ENCODE measurements at places on chromosomes 7 and 10.

DNA sequence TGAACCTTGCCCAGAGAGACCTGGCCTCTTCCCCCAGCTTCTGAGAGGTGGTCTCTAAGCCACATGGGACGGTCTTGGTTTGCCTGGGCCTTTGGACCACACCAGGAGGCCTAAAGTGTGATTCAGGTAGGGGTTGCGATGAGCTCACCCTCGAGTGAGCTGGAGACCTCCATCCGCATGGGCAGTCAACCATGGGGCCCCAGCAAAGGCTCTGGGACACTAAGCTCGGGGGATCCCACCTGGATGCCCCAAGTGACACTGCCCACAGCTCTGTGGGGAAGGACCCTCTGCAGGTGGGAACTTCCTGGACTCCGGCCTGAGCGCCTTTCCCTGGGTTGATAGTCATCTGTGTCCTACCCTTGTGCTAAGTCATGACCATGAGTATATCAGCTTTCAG lies 57.1 kb upstream of the FAM20C start:
- no peak for DNase-seq

DNA sequence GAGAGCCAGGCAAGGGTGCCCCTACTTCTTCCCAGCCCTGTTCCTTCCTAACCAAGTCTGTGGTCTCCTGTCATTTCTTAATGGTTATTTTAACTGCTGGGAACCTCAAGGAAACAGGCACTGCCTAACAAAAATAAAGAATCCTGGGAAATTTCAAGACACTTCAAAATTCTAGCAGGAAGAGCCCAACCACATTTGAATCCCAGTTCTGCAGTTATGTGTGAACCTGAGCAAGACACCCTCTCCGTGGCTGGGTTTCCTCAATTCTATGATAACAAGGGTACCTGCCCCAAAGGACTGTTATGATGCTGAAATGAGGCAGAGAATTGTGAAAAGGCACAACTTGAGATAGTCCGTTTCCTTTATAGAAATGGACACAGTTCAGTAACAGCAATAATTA lies 36.2 kb upstream of the DUSP5 start:
- DNase-seq = no peak

DNA sequence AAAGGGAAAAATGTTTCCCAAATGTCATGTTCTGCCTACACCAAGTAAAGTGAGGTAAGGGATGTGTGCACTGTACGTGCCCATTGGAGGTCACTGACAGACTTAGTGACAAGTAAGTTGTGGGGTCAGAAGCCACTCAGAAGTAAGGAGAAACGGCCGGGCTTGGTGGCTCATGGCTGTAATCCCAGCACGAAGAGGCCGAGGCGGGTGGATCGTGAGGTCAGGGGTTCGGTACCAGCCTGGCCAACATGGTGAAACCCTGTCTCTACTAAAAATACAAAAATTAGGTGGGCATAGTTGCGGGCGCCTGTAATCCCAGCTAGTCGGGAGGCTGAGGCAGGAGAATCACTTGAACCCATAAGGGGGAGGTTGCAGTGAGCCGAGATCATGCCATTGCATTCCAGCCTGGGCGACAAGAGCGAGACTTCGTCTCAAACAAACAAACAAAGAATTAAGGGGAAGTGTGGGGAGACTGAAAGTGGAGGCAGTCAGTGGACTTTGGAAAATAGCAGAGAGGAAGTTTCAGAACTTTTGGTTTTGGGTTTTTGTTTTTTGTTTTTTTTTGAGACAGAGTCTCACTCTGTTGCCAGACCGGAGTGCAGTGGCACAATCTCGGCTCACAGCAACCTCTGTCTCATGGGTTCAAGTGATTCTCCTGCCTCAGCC lies 114.8 kb downstream of the WDFY4 start:
- no peak for DNase-seq

DNA sequence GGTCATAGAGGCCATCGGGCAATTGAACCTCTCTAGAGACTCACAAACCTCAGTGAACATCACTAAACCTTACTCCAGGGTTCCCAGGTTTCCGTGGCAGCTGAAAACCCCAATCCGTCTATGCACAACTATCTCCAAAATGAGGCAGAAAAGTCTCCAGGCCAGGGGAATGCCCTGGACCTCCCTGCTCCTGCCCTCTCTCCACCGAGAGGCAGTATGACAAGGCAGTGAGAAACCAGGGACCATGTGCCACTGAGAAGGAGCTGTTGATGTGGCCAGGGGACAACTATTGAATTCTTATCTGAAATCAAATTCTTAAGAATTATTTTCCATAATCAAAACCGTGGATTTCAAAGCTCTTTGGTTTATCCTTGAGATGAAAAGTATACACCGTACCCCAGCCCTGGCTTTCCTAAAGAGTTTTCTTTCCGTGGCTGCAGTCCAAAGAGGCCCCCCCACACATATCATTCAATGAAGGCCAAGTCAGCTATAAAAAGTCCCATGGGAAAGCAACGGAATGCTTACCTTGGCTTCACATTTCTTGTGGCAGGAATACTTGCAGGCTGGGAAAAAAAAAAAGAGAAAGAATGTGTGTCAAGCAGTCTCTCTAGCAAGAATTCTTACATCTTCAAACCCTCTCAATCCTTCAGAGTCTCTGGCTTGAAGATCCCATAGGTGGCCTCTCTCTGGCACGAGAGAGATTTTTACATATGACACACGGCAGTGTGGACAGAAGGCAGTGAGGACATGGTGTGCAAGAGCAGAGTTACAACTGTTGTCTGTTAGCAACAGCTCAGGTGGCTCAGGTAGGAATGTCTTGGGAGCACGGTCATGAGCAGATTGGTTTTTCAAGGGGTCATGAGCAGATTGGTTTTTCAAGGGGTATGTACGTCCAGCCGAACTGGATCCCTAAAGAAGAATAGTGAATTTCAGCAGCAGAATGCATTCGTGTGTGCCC lies 75.2 kb downstream of the TNS3 start:
- no peak for DNase-seq

DNA sequence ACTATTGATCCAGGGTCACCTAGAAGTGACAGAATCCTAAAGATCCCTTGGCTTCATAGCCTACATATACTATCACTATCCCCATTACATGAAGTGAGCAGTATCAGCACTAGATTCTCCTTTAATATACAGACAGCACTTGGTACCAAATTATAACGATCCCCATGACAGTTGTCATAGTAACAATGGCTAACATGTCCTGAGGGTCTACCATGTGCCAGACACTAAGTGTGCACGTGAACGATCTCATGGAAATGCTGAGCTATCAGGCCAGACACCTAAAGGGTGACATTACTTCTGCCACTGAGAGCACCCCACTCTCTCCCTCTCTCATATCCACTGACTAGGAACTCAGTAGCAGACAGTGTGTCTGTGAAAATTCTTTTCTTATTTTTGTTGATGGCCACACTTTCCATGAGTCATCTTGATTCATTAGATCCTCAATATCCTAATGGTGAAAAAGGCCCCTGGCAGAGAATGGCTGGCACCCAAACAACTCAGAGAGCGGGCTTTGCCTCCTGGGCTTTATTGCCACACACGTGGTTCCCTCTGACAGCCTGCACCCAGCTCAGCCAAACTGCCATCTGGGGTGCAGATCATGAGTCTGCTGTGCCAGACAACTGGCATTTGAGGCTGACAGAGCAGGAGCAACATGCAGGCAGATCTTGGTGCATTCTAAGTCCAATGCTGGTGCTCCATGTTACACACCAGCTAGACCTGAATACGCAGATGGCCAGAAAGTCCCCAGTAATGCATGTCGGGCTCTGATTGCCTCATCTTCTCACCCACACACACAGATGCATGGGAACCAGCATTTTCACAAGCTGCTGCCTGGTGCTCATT lies 176.3 kb downstream of the DGKI start:
- no peak for DNase-seq

- no peak for DNase-seq
Observed at GRCh38 chr7:151273651-151274390, 25.3 kb upstream of the SMARCD3 start.

DNA sequence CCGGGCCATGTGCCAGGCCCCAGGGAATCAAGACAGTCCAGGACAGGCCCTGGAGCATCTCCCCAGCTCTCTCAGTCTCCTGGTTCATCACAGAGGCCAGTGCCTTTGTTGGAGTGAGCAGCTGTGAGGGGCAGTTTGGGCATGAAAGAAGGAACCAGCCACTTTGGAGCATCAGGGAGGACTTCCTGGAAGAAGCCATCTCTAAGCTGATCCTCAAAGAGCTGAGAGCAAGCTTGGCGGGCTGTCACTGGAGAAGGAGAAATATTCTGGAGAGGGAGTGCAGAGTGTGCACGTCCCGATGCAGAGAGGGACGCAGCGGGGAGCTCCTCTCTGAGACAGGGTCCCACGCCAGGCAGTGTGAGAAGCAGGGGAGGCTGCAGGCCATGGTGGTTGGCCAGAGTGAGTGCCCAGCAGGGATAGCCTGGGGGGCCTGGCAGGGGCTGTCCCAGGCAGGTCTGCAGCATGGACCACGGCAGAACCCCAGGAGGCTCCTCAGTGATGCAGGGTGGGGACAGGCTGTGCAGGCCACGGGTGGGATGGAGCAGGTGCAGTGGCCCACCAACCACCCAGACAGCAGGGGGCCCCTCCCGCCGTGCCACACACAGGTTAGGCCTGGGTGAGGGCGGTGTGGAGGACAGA lies 34.7 kb downstream of the PWWP2B start:
- no peak for DNase-seq

DNA sequence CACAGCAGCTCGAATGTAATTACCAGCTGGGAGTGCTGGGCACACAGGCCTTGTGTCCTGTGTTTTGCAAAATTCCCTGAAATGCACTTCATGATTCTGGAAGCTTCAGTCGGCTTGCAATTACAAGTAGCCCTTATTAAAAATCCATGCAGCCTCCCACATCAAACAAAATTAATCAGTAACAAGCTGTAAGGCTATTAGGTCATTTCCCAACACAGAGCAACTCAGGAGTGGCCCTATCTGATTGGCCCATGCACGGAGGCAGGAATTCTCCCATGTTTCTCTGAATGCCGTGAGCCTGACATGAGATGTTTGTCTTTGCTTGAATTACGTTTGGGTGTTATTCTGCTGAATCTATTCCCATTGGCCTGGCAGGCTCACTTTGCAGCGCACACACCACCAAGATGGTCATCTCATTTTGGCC lies 36.9 kb downstream of the FOXL3 start:
- DNase-seq = no peak

DNA sequence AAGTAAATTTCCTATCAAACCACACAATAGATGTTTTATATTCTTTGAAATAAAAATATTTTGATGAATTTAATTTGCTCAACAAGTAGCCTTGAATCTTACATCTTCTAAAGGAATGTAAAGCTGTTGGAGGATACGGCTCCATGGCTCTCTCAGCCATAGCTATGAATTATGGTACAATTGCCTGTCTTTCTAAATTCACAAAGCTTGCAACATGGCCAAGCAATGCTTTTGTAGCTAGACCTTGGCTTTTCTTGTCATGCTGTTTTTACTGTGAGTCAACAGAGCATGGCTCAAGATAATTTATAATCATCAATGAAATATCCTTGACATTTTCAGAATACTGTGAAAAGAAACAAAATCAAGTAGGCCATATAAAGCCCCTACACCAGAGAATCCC lies 286.7 kb downstream of the CACNA2D1 start:
- no peak for DNase-seq

DNA sequence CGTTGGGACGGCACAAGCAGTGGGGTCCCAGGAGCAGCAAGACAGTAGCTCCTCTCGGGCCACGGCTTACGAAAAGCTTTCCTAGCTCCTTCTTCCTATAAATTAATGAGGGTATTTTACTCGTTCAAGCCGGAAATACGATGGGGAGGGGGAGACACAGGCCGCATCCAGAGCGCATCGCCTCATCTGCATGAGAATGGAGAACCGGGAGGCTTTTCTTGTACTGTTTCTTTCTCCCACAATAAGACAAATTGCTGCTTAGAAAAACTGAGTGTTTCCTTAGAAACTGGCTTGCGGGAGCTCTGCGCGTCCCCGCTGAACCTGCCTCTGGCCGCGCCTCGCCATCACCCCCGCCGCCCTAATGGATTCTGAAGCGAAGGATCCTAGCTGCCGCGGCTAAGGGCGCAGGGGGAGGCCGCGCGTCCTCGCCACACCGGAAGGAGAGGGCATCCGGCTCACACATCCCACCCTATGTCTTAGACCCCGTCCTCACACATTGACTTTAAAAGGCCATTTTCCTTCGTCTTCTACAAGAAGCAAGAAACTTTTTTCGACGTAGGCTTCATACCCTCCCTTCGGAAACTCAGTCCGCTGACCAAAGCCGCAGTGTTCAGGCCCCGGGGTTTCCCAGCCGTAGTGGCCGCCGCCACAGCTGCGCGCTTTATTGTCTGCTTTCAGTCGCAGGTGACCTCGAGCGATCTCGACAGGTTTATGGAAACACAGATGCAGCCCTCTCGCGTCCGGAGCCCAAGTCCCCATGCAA lies 8.8 kb downstream of the NXPH1 start:
- no peak for DNase-seq

DNA sequence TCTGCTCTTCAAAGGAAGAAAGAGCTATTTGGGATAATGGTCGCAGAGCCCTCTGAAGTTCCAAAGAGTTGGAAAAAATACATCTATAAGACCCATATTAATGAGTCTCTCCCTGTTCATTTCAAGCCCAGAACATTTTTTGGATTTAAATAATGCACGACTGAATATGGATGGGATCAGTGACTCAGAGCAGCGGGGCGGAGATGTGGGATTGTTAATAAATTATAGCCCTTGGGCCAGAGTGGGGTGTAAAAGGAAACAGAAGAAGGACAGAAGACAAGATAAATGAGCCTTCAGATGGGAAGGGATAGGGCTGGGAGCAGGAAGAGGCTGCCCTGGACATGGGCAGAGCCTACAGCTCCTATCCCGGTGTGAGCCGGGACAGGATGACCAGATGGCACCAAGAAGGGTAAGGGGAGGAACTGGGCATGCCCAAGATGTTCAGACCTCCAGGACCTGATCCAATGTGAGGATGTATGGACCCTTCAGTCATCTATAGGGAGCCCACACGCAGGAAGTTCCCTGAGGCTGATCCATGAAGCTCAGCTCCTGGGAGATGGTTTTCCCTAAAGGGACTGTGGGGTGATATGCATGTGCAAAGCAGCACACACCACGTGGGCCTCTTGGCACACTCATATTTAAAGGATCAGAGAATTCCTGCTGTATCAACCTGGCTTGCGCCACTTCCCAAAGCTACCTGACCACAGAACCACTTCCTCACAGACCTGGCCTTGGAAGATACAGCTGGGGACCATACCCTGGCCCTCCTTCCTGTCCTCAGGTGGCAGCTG lies 96.1 kb upstream of the PLXNA4 start:
- no peak for DNase-seq

DNA sequence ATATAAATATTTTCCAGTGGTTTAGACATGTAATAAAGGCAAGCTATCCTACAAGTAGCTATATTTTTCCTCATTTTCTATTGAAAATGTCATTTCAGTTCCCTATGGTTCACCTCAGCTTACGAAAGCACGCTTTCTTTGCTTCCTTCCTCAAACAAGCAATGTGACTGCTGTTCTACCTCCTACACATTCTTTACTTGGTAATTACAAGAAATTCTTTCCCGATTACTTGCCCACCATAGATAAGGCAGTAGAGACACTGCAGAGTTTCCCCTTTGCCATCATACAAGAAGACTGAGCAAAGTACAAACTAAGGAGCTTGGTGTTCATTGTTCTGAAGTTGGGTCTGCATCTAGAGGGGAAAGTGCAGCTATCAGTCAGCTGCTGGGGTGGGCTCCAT lies 249.4 kb downstream of the CRPPA start:
- DNase-seq = no peak

GRCh38 chr10:75926763-75927162 lies 495.3 kb downstream of the LRMDA start:
- no peak for DNase-seq
